Right lung (tissue), 10 donors: ENCODE measurements at places on chromosomes 5 and 9. TPM values are rescaled to one million over a fixed set of nuclear protein-coding genes. Genes with fewer than 3 reads are reported as not detected.

GRCh38 chr9:32986971-32987370, 14.5 kb downstream of the APTX start:
- no peak for DNase-seq

PPP2R2B gene
- polyA plus RNA-seq: 0.37 TPM

DNA sequence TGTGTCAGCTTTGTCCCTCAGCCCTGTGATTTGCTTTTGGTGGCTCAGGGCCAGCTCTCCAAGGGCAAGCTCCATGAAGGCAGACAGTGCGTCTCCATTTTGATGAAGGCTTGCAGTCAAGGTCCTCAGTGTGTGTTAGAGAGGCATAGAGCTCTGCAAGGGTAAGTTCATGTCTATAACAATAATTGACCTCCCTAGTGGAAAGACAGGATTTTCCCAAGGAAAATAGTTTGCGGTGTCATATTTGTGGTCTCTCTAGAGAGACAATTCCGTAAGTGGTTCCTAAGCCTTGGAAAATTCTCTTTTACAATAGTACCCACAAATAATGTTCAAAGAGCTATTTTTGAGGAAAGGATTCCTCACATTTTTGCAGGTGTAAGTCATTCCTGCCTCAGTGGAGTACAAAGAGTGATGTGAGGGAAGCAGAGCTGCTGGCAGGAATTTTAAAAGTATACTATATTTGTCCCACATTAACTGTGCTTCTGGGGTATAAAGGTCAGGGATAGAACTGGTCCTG, 40.2 kb downstream of the SLC1A3 start:
- DNase-seq: no peak

DNA sequence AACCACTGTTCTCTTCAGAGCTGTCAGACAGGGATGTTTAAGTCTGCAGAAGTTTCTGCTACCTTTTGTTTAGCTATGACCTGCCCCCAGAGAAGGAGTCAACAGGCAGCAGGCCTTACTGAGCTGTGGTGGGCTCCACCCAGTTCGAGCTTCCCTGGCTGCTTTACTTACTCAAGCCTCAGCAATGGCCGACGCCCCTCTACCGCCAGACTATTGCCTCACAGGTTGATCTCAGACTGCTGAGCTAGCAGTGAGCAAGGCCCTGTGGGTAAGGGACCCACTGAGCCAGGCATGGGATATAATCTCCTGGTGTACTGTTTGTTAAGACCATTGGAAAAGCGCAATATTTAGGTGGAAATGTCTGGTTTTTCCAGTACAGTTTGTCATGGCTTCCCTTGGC, 229.6 kb downstream of the TMEM167A start:
- DNase-seq: no peak

DNA sequence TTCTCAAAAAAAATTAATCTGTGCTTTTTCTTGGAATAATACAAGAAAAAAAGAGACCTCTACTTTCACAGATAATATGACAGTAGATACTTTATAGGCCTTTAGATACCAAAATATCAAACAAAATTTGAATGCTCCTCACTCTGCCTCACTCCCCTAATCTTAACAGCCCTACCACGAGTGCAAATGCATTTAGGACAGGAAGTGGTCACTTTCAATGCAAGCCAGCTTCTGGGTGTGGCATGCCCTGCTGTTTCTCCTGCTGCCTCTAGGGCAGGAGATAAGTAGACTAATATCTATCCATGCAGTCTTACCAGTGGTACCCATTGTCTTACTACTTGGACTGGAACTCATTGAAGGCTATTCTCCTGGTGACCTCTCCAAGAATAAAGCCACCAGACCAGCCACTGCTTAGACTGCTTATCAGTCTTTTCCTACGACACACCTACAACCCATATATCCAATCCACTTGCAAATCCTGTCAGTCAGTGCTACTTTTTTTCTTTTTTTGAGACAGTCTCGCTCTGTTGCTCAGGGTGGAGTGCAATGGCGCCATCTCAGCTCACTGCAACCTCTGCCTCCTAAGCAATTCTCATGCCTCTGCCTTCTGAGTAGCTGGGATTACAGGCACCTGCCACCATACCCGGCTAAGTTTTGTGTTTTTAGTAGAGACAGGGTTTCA, 23.0 kb downstream of the FRRS1L start:
- DNase-seq: no peak

DNA sequence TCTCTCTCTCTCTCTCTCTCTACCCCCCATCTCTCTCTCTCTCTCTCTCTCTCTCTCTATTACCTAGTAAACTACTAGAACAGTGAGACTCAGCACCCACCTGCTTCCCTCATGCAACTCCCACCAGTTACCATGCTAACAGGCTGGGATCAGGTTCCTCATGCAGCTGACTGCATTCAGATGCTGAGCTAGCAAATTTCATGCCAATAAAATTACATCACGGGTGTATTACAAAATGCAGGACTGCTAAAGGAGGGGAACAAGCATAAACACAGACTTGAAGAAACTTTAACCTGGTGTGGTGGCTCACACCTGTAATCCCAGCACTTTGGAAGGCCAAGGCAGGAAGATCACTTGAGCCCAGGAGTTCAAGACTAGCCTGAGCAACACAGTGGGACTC, 76.0 kb downstream of the CEMIP2 start:
- DNase-seq: peak; percentile 44

- DNase-seq: no peak
These were observed 57.4 kb downstream of the FEM1C start for GRCh38 chr5:115487168-115487567.

- no peak for DNase-seq
These were observed 11.0 kb downstream of the QSOX2 start for GRCh38 chr9:136234597-136234996.

GRCh38 chr9:72524820-72525540, 3.6 kb downstream of the TMC1 start:
- DNase-seq: no peak

NPR3 gene
- polyA plus RNA-seq: 37.6 TPM
